ENCODE measurements at places on chromosomes 6 and 20.

- DNase-seq = peak; percentile 53
Measured at GRCh38 chr6:27630727-27631608, 158.1 kb upstream of the ZNF184 start.

DNA sequence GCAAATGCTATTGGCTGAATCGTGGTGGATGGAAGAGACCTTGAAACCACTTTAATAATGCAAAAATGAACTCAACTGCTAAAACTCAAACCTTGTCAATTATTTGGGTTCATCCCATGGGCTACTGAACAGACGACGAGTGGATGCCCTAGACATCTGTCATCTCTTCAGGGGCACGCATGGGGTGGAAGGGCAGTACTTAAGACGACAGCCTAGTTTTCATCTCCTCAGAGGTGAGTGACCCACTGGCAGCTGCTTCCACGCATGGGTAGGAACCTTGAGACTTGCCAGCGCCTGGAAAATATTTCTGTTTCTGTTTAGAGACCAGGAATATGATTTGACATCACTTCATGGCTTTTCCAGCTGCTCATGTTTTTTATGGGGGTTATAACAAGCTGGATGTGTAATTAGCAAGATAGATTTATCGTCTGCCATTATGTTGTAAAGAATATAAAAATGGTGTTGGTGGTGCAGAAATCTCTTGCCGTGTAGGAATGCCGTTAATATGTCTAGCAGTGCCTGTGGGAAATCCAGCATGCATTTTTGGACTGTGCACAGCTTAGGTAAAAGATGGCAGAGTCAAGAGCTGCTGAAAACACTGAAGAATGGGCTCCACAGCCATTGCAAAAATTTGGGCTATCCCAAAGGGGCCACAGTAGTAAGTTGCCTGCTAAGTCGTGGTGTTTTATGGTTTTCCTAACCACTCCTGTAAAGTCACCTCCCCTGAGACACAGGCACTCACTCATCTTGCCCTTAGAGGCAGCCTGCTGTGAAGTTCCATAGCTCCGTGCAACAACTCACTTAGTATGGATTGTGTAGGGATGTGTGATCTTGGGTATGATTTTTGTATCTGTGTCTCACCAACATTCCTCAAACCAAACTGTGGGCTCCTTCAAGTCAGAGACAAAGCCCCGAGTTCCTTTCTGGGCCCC, 203.3 kb downstream of the EYA2 start:
- DNase-seq = no peak

DNA sequence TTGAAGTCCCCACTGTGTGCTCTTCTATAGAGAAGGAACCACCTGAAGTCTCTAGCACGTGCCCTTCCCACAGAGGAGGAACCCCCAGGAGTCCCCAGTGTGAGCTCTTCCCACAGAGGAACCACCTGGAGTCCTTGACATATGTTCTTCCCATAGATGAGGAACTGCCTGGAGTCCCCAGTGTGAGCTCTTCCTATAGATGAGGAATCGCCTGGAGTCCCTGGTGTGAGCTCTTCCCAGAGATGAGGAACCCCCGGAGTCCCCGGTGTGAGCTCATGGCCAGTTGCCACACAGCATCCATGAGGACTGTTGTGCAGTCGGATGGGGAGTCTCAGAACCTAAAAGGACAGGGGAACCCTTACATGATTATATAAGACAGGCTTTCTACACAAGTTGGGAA, 158.1 kb upstream of the THBS2 start:
- no peak for DNase-seq

DNA sequence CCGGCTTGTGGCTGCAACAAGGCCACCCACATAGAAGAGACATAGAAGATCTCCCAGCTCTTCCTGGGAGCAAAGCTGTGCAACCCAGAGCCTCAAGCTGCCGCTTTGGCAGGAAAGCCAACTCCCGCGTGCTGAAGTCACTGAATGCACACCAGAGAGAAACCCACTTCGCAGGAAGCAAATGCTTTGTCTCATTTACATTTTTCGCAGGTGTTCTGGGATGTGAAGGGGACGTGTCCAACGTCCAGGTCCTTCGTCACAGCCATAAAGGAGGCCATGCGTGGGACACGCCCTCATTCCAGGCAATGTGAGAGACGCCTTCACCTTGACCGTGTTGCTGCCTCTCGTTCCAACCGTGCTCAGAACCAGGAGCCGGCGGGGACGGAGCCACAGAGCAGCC, 24.4 kb downstream of the KCNQ2 start:
- no peak for DNase-seq

DNA sequence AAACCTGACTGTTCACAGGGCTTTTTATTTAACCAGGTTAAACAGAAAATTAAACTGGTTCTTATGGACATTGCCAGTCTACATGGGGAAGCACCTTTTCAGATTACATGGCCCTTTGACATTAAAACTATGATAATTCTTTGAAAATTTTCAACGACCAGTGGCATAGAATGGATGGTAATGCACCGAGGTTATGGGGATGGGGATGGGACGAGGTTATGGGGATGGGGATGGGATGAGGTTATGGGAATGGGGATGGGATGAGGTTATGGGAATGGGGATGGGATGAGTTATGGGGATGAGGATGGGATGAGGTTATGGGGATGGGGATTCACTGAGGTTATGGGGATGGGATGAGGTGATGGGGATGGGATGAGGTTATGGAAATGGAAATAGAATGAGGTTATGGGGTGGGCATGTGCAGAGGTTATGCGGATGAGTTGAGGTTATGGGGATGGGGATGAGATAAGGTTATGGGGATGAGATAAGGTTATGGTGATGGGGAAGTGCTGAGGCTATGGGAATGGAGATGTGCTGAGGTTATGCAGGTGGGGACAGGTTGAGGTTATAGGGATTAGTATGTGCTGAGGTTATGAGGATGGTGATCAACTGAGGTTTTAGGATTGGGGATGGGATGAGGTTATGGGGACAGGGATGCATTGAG, 541.9 kb downstream of the CDH26 start:
- DNase-seq = no peak

All from fibroblast of upper back skin (primary cell).